Activated naive CD4-positive, alpha-beta T cell treated with anti-CD3 and anti-CD28 coated beads, Interleukin-2, amount 50 U/mL, for 72 hours (primary cell): ENCODE measurements at places on chromosomes 4 and X. TPM values are rescaled to one million over a fixed set of nuclear protein-coding genes. Genes with fewer than 3 reads are reported as not detected.

The RHOXF1 gene
- total RNA-seq: not detected

- DNase-seq: no peak
These were observed 1020.9 kb upstream of the INTU start for GRCh38 chr4:126611900-126612299.

DNA sequence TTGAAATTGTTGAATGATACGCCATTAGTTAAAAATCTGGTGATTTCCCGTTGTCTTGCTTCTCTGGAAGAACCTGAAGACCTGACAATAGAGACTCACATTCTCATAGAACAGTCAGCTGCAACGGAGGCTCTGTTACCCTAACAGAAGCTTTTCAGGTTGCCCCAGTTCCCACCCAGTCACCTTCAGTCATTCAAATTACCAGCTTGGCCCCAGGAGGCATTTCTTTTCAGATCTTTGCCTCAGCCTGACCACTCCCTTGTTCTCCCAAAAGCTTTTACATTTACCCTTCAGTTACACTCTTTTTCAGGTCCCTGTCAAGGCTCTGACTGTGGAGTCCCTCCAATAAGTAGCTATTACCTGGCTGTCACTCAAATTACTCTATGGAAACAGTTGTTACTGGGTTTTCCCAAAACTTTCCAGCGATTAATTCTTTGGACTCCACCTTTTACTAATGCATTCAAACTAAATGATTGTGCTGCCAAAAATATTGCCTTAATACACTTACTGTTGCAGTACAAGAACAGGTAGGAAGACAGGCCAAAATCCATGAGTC is 162.2 kb upstream of the FTHL17 start:
- no peak for DNase-seq

- DNase-seq: no peak
These were observed 36.8 kb upstream of the TADA2B start for GRCh38 chr4:7006411-7006810.

DNA sequence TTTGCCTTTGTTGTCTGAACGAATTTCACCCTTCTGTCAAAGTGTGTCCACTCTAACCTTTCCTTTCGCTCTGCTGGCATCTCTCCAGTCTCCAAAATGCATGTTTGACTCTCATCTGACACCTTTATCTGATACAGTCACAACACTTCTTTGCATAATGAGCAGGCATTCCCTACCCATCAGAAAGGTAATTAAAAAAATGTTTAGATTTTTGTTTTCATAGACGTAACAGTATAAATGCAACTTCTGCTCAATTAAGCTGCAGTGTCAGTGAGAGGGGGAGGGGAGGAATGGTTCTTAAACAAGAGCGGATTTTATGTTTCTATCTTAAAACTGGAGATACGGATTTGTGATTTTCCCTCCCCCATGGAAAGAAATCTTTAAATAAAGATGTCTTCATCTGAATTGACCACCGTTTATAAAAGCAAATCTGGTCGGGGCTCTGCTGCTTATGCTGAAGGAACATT is 70.2 kb downstream of the CXXC4 start:
- DNase-seq: no peak

DNA sequence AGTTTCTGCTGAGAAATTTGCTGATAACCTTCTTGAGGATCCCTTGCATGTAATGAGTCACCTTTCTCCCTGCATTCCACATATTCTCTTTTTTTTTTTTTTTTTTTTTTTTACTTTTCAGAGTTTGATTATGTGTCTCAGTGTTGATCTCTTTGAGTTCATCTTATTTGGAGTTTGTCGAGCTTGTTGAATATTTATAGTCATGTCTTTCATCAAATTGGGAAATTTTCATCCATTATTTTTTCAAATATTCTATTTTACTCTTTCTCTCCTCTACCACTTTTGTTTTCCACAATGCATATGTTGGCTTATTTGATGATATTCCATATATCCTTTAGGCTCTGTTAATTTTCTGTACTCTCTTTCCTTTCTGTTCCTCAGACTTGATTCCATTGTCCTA is 136.1 kb downstream of the MAD2L1 start:
- DNase-seq: no peak

GRCh38 chr4:130628531-130628930 is 1532.6 kb downstream of the C4orf33 start:
- DNase-seq: no peak
